ENCODE measurements at places on chromosomes 4 and X.

DNA sequence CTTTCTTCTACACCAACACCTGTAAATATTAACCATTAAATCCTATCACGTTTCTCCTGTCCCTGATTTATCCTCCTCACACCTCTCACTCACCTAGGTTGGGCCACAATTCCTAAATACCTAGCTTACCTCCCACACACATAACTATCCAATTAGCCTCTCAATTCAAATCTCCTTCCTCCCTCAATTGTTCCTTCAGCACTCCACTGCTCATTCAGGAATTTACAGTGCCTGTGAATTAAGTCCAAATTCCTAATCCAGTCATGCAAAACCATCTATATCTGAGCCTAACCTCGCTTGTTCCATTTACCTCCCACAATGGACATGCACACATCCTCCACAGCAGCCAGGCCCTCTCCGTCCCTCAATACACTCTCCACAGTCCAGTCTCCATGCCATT lies 17.5 kb downstream of the ANXA5 start:
- no peak for DNase-seq

GRCh38 chr4:161762796-161763195 lies 401.0 kb downstream of the FSTL5 start:
- DNase-seq, result no peak

GRCh38 chr4:144650311-144651005 lies 4.5 kb downstream of the HHIP start:
- no peak for DNase-seq

DNA sequence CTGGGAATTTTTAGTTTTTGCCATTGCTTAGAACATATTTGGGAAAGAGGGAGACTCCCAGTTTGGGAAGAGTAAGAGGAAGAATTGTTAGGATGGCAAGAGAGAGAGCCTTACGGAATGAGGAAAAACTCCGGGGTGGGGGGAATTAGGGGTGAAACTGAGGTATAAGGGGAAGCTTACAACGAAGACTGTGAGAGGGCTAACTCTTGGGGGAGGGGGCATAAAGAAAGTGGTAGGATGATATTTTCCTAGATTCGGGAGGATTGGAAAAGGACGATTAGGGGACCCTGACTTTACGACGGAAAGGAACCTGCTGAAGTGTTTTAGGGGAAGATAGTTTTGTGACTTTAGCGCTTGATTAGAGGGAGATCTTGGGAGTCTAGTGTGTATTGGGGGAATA lies 86.2 kb upstream of the HPRT1 start:
- no peak for DNase-seq

DNA sequence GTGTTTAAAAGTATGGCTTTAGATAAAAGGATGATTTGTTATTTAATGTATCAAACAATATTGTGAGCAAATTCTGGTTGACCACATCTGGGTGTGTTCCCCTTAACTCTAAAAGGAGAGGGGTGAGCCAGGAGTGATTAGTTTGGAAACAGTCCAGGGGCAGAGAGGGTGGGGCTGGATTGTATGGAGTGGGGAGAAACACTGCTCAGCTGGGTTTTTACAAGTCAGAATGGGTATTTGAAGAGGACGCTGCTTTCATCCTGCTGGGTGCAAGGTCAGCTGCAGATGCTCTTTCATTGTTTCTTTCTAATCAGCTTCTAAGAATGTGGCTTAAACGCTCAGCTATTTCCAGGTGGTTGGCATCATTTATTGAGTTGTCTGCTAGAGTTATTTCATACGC lies 82.8 kb upstream of the LIMCH1 start:
- no peak for DNase-seq

GRCh38 chr4:180058691-180059215 lies 2184.4 kb upstream of the TENM3 start:
- DNase-seq, result no peak

DNA sequence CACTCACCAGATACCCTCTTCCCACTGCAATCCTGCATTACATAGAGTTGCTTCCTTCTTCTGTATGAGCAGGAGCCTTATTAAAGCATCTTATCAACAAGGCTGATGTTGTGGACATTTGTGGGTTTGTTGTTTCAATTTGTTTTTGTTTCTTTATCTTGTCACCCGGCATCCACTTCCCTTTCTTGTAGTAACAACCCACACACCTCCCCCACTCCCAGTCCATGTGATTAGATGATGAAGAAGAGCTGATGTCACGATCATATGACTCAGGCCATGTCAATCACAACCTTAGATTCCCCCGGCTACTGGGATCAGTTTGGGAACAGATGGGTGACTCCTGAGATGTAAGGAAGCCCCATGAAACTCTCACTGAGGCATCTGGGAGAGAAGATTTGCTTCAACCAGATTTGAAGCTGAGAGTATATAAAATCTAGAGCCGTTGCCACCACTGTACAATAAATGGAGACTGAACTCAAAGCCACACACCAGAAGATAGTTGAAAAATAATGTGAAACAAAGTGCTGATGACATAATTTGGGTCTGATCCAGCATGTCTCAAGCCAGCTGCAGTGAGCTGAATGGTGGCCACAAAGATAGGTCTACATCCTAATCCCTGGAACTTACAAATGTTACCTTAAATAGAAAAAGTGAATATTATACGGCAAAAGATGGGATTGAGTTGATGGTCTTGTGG lies 34.1 kb upstream of the SRD5A3 start:
- no peak for DNase-seq

- DNase-seq, result no peak
These were observed 140.2 kb upstream of the PJA1 start for GRCh38 chrX:69305333-69306062.

DNA sequence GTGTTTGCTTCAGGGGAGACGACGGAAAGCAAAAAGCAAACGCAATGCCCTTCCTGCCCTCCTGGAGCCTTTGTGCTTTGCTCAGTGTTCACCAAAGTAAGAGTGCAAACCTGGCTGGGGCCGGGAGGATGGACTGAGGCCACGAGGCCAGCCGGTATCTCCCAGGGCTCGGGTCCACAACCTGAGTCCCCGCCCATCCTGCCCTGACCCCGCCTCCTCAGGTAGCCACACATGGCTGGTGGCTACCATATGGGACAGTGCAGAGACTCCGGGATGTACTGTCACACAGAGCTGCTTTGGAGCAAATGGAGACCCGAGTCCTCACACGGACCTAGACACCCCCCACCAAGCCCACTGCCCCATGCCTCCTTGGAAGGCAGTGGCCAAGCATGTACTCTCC lies 4.8 kb downstream of the ATP2B3 start:
- DNase-seq, result no peak

- no peak for DNase-seq
These were observed 10.9 kb downstream of the DCK start for GRCh38 chr4:71004281-71004851.

- DNase-seq, result no peak
These were observed 58.6 kb upstream of the ETNPPL start for GRCh38 chr4:108821351-108821930.

DNA sequence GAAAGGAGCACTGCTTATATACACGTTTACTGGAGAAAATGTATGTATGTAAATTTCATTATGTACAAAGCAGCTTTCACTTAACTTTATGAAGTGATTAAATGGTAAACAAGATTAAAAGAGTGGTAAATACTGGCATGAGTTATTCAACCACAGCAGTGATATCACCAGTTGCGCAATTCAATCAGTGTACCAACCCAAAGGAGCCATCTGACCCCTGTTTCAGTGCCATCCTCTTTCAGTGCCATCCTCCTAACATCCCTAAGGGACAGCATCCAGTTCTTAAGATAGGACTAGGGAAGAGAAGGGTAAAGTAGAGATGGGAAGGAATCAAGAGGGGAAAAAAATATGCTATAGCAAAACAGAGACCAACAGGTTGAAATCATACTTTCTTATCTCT lies 16.2 kb downstream of the HPF1 start:
- DNase-seq, result no peak

- no peak for DNase-seq
These were observed 644.7 kb upstream of the BOD1L1 start for GRCh38 chr4:14272206-14272605.

GRCh38 chr4:19227701-19228100 lies 1024.0 kb upstream of the SLIT2 start:
- no peak for DNase-seq

GRCh38 chr4:172818901-172819300 lies 349.7 kb upstream of the GALNT7 start:
- DNase-seq, result no peak

- no peak for DNase-seq
These were observed 3.3 kb downstream of the NKX6-1 start for GRCh38 chr4:84495794-84496261.

DNA sequence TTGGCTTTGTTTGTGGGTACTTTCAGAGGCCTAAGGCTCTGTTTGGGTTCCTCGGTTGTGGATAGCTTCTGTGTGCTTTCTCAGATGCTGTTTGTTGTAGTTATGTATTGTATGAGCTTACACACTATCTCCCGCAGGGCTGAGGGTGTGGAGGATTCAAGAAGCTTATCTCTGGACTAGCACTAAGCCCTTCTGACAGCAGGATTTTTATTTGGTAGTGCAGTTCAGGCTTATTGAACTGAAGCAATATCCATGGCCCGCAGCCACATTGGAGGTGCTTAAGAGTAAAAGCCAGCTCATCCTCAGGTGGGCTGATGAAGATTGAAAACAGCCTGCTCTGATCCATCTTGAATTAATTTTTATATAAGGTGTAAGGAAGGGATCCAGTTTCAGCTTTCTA lies 128.2 kb downstream of the RASGEF1B start:
- no peak for DNase-seq

DNA sequence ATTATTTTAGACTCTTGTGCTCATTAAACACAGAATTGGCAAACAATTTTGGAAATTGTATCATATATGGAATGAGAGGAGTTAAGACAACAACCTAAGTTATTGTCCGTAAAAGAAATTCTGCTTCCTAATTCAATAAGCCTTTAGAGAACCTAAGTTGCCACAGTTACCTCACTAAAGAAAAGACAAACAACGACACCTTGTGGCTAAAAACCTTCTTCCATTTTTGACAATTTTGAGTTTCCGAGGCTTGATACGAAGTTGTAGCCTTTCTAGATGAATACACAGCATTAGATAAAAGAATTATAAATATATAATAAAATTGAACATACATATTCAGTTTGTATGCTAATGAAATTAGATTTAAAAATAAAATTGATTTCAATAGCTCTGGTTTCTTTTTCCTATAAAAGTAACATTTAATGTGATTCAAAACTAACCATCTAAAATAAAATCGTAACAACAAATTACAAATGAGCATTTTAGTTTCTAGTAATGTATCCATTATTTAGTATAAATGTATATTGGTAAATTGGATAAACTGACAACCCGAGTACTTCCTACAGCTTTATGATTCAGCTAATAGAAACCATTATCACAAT lies 275.1 kb downstream of the GPM6A start:
- no peak for DNase-seq

- DNase-seq, result no peak
These were observed 64.5 kb downstream of the ANXA3 start for GRCh38 chr4:78616046-78616498.

DNA sequence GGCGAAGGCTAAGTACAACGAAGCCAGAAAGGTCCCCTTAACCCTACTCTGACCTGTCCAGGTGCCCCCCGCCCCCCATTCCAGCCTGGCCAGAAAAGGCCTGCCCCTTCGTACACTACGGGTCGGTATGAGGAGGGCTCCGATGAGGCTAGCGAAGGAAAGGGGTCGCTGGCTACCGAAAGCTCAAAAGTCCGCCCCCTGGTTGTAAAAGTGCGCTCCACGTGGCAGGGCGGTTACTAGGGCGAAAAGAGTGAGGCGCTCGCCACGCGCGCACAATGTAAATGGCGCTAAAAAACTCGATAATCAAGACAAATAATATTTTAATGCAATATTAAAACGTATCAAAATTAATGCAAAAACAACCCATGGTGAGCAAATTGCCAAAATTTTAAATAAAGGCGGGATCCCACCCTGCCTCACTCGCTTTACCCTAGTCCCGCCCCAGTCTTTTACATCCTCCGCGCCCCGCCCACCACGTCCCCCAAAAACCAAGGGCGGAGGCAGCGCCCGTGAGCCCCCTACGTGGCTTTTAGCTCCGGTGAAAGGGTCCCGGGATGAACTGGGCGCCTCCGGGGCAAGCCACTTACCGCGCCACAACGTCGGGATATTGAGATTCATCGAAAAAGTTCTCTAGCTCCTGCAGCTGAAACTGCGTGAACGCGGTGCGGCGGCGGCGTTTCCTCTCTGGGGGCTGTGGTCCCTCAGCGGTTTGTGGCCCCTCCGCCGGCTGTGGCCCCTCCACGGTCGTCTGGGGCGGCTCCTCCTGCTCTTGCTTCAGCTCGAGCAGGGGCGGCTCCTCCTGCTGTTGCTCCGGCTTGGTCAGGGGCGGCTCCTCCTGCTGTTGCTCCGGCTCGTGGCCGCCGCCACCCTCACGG lies 929 bp downstream of the ESX1 start:
- DNase-seq, result no peak

GRCh38 chr4:15186149-15186548 lies 183.9 kb downstream of the CPEB2 start:
- DNase-seq, result no peak

- DNase-seq, result no peak
These were observed 704.4 kb upstream of the AMOT start for GRCh38 chrX:113545040-113545439.

DNA sequence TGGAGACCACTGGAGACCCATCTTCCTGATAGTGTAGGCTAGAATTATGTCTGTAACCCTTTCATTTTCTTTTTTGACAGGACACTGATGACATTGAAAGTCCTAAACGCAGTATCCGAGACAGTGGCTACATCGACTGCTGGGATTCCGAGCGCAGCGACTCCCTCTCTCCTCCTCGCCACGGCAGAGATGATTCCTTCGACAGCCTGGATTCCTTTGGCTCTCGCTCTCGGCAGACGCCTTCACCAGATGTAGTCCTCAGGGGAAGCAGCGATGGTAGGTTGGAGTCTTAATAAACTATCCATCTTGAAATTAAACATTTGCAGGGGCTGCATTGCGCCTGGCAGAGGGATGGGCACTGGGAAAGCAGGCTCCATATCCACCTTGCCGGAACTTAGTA lies 75.4 kb downstream of the LIMCH1 start:
- no peak for DNase-seq

GRCh38 chrX:106401965-106402559 lies 209.7 kb upstream of the RADX start:
- no peak for DNase-seq

DNA sequence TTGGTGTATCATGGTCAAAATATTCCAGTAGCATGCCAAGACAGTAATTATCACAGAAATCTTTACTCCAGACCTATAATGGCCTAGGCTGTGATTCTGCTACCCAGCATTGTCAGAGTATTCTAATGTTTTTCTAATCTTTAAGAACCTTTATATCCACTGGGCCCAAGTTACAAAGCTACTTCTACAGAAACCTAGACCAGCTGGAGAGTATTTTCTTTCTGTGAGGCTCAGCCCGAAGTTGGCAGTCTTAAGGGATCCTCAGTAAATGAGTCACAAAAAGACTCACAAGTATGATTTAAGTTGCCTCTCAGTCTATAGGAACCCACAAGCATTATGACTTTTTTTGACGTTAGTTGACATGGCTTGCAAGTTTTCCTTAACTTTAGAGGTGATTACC lies 638.5 kb upstream of the FAM241A start:
- no peak for DNase-seq

DNA sequence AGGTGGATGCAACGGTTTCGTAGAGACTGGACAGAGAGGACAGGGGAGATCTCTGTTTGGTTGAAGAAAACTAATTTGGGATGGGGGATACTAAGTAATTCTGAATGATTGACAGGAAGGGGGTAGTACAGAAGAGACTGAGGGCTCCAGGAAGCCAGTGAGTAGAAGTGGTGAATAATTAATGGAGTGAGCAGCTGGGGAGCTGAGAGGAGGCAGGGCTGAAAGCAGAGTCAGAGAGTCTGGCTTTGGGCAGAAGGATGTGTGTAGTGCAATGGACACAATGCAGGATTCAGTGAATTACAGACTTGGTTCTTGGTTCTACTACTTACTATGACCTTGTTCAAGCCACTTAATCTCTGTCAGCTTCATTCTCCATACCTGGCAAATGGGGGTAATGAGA lies 161.7 kb downstream of the RBMX2 start:
- DNase-seq, result no peak

All from activated T-cell treated with anti-CD3 and anti-CD28 coated beads for 24 hours (primary cell).